ENCODE measurements at places on chromosomes 4 and X.

DNA sequence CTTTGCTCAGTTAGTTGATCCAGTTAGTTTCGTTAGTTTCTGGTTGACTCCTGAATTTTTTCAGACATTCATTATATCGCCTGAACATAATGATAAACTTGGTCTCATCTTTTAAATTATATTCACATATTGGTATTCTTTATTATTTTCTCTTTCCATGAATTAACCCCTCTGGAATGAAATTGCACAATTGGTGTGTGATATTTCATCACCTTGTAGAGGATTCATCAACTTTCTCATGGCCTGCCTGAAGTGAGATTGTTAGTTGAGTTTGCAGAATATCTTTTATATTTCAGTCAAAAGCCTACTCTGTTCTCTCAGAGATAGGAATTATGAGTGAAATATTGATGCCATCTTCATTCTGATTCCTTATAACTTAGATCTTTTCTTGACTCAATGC lies 1160.6 kb upstream of the AGA start:
- no peak for DNase-seq

DNA sequence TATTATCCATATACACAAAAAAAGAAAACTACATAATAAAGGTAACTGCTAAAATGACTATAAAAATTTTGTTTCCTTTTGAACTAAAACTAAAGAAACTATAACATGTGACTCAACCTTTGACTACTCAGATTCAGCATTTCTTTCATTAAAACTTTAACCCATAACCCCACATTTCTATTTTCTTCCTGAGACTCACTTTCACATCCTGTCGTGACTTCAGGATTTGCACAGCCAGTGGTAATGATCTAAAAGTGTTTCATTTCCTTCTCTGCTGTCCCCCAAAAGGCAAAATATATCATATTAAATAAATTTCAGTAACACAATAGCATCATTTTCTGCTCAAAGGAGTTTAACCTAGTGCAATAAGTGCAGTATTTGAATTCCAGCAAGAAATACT lies 1022.4 kb upstream of the DIAPH2 start:
- no peak for DNase-seq

- no peak for DNase-seq
Observed at GRCh38 chr4:47672696-47673095, 165.2 kb downstream of the CORIN start.

GRCh38 chr4:3746701-3747580 lies 19.2 kb upstream of the ADRA2C start:
- no peak for DNase-seq

All from posterior cingulate gyrus (tissue), 11 donors.